ENCODE measurements at places on chromosomes 3 and 15.

GRCh38 chr3:114494498-114494897 lies 200.7 kb downstream of the TIGIT start:
- no peak for DNase-seq

DNA sequence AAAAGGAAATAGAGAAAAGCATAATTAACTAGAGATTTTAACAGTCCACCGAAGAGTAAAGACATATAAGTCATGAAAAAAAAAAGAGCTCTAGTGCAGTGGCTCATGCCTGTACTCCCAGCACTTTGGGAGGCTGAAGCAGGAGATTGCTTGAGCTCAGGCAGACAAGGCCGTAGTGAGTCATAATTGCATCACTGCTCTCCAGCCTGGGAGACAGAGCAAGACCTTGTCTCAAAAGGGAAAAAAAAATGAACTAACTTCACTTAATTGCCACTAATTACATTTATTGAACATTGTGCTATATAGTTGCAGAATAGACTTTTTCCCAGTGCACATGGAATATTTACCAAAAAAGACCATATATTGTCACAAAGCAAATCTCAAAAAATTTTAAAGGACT lies 221.8 kb downstream of the CBLB start:
- DNase-seq = no peak

DNA sequence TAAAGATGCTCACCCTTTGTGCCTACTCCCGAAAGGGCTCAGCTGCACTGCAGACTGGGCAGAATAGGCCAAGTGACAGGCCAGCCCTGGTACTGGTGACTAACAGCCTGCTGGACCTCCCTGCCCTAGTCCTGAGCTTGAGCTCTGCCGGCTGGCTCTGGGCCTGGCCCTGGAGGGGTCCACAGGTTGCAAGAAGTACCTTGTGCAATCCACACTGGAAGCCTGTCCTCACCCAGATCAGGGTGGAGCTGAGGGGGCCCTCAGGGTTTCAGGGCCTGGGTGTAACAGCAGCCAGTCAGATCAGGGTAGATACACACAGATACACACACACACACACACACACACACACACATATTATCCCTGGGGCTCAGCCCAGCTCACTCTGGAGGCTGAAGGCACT lies 27.3 kb upstream of the PLA2G4D start:
- no peak for DNase-seq

- DNase-seq = no peak
These were observed 169.7 kb downstream of the RSRC1 start for GRCh38 chr3:158279609-158280008.

- DNase-seq = no peak
These were observed 2.7 kb downstream of the CD47 start for GRCh38 chr3:108088146-108088545.

DNA sequence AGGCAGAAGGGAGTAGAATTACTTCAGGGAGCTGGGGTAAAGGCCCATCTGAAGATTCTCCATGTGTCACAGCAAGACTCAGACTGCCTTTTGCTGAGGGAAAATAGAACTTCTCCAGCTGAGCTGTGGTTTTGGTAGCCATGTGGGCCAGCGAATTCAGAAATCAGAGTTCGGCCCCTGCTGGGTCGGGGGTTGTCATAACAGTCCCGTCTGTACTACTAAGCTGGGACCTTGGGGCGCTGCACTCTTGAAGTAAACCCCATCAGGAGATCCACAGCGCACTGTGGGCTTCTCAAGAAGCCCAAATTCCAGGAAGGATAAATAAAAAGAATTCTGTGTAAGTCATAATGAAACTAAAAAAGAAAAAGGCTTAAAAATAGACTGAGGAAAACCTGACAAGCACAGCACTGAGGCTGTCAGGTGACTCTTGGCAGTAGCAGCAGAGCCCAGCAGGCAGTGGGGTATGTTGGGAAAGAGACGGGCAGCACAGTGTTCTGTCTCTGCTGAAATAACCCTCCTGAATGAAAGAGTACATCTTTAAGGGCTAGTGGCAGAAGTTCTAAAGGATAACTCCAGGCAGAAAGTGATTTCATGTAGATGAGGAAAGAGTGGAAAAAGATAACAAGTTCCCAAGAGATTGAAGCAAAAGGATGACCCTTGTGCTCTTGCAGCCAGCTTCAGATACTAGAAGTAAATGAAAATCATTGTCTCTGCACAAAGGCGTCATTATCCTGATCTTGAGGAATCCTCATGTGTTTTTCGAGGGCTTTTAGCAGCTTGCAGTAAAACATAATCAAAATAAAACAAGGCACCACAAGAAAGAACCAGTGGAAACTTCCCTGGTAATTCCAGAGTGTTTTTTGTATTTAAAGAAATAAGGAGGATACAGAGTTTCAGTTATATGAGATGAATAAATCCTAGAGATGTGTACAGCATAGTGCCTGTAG lies 74.5 kb downstream of the RAB7A start:
- no peak for DNase-seq

- DNase-seq = no peak
These were observed 639.6 kb upstream of the CBLB start for GRCh38 chr3:106508331-106508893.

GRCh38 chr3:143476965-143477640 lies 357.5 kb downstream of the CHST2 start:
- DNase-seq = no peak

DNA sequence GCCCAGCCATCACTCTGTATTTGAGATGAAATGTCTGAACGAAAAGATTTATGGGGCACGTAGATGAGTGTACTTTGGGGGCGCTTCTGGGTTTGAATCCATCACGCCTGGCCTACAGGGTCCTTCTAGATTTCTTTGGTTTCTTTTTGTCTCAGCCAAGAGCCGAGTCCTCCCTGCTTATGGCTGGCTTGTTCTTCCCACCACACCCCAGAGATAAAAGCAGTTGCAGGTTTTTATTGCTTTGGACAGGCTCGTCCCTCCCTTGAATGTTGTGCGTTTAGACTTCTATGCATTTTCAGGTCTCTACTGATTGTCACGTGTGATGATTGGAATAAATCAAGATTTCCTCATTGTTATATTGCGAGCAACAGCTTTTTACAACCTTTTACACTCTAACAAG lies 104.8 kb upstream of the CHRNA7 start:
- DNase-seq = no peak

DNA sequence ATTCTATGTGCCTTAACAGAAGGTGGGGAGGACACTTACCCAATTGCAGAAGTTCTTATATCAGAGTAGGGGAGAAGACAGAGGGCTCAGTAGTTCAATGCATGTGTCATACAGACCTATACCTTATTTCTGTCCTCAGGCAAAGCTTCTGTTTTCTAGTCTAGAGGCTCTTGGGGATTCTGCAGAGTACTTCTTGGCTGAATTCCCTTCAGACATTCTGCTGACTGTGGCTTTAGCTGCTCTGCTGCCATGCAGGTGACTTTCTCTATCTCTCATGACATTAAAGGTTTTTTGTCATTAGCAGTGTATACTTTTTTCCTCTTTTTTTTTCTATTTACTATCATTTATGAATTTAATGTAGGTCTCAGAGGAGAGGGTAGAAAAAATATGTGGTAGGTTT lies 172.8 kb upstream of the PLSCR5 start:
- DNase-seq = no peak

All from DMS 273 treated with DMSO at 0.1 percent for 48 hours (cell line).